Naive thymus-derived CD4-positive, alpha-beta T cell (primary cell): ENCODE measurements at places on chromosomes 3 and 15. TPM values are rescaled to one million over a fixed set of nuclear protein-coding genes. Genes with fewer than 3 reads are reported as not detected.

- no peaks in the 10 kb centered on the region for H3K27me3 ChIP-seq
- DNase-seq, result no peak
- no peak overlapping the region for H3K27ac ChIP-seq
Observed at GRCh38 chr3:123070510-123070909, 3.7 kb downstream of the PDIA5 start.

GRCh38 chr3:24487325-24488262, 7.1 kb downstream of the THRB start:
- no peaks in the 10 kb centered on the region for H3K4me1 ChIP-seq
- no peaks in the 10 kb centered on the region for H3K27me3 ChIP-seq
- no peak overlapping the region for H3K4me3 ChIP-seq
- DNase-seq, result no peak
- no peak overlapping the region for H3K27ac ChIP-seq

DNA sequence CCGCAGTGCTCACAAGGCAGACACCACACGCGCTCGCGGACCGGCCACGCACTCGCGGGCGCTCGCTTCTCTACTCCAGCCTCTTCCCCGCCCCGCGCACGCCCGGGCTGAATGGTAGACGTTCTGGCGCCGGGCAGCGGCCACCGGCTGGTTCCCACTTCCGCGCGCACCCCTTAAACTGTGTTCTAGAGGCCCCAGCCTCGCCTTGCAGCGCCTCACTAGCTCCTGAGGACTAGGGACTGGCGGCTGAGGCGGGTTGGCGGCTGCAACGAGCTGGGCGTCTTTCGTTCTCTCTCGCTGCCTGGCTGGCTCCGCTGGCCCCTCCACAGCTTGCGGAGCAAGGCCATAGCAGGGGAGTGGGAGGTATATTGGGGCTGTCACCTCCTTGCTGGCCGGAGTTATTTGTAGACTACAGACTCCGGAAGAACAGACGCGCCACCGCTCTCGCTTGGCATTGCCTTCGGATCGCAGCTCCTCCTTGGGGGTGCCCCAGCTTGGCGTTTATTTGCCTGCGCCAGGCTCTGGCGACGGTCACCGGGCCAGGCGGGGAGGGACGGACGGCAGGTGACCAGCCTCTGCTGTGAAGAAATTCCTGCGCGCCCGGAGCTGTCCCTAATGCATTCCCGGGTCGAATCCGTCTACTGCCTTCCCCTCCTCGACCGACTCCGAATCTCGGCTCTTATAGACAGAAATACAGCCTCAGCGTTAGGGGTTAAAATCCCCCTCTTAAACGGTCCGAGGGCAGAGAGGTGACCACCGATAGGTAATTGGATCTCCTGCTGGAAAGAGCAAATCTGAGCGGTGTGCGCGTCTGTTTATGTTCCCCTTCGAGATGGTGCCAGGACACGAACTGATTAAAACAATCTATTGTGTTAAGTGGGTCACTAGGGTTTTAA, 1.3 kb downstream of the GREM1 start:
- no peaks in the 10 kb centered on the region for H3K4me1 ChIP-seq
- H3K27ac ChIP-seq, result no peak overlapping the region
- peaks cover 4% of the 10 kb centered on the region for H3K27me3 ChIP-seq
- no peak overlapping the region for H3K4me3 ChIP-seq
- DNase-seq, result no peak
- H3K36me3 ChIP-seq, result no peaks in the 10 kb centered on the region

- H3K4me1 ChIP-seq, result peaks cover 19% of the 10 kb centered on the region
- H3K36me3 ChIP-seq, result peaks cover 19% of the 10 kb centered on the region
- no peak overlapping the region for H3K27ac ChIP-seq
- no peak for DNase-seq
Observed at GRCh38 chr3:128620268-128620691, 30.3 kb downstream of the RPN1 start.

DNA sequence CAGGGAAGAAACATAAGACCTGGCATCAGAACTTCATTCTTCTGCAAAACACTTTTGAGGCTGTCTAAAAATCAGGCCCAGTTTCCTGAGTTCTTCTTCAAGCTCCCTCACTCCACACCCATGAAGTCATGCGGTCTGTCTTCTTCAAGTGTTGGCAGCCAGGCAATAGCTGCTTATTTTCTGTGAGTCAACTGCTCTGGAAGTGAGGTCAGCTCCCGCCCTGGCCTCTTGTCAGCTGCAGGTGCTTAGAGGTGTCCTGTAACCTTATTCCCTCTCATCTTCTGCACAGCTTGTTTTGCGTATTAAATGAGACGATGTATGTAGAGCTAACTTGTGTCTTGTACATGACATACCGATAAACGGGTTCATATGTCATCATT, 226.1 kb downstream of the ADAMTS17 start:
- H3K4me3 ChIP-seq, result no peak overlapping the region
- no peak for DNase-seq
- H3K27me3 ChIP-seq, result no peaks in the 10 kb centered on the region
- no peaks in the 10 kb centered on the region for H3K36me3 ChIP-seq
- H3K27ac ChIP-seq, result no peak overlapping the region

- no peaks in the 10 kb centered on the region for H3K4me1 ChIP-seq
- H3K27me3 ChIP-seq, result no peaks in the 10 kb centered on the region
- no peaks in the 10 kb centered on the region for H3K36me3 ChIP-seq
- no peak overlapping the region for H3K4me3 ChIP-seq
Observed at GRCh38 chr3:169390271-169390670, 273.2 kb downstream of the MECOM start.

DNA sequence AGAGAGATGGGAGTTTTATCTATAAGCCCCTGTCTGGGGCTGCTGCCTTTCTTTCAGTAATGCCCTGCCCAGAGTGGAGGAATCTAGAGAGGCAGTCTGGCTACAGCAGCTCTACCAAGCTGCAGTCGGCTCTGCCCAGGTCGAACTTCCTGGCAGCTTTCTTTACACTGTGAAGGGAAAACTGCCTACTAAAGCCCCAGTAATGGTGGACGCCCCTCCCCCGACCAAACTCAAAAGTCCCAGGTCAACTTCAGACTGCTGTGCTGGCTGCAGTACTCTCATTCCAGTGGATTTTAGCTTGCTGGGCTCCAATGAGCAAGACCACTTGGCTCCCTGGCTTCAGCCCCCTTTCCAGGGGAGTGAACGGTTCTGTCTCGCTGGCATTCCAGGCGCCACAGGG, 65.9 kb upstream of the RARB start:
- no peak overlapping the region for H3K4me3 ChIP-seq
- no peak overlapping the region for H3K27ac ChIP-seq

DNA sequence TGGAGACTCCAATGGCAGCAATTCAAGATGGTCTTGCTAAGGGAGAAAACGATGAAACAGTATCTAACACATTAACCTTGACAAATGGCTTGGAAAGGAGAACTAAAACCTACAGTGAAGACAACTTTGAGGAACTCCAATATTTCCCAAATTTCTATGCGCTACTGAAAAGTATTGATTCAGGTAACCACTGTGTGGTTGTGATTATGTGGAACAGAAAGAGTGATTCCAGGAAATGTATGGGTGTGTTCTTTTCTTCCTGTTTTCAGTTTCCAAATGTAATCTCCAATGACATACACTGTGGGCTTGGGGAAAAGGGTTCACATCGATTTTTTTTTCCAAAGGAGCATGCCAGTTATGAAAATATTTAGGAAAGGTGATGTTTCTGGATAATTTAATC, 10.9 kb downstream of the SCG3 start:
- DNase-seq, result no peak
- H3K27ac ChIP-seq, result no peak overlapping the region
- H3K4me1 ChIP-seq, result no peaks in the 10 kb centered on the region

- H3K4me3 ChIP-seq, result no peak overlapping the region
- H3K27me3 ChIP-seq, result no peaks in the 10 kb centered on the region
Observed at GRCh38 chr3:105040026-105040622, 326.6 kb upstream of the ALCAM start.

DNA sequence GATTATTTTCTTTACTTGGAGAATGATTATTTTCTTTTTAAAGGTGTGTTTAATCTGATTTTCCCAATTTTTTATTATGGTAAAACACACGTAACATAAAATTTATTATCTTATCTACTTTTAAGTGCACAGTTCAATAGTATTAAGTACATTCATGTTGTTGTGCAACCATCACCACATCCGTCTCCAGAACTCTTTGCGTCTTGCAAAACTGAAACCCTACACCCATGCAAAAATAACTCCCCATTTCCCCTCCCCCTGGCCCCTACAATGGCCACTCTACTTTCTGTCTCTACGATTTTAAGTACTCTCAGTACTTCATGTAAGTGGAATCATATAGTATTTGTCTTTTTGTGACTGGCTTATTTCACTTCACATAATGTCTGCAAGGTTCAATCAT, 230.7 kb downstream of the SATB1 start:
- no peak for DNase-seq
- no peak overlapping the region for H3K27ac ChIP-seq
- no peaks in the 10 kb centered on the region for H3K4me1 ChIP-seq
- no peaks in the 10 kb centered on the region for H3K27me3 ChIP-seq
- no peak overlapping the region for H3K4me3 ChIP-seq
- H3K36me3 ChIP-seq, result no peaks in the 10 kb centered on the region

DNA sequence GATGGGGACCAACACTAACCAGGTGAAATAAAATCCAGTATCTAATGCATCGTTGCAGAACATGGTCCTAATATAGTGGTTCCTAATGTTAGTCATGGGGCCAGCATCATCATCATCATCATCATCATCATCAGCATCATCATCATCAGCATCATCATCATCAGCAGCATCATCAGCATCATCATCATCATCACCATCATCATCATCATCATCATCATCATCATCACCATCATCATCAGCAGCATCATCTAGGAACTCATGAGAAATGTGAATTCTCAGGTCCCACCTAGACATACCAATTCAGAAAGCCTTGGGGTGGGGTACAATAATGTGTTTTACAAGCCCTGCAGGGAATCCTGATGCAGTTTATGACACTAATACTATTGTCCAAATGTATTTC, 179.4 kb upstream of the LRRN1 start:
- H3K27me3 ChIP-seq, result no peaks in the 10 kb centered on the region
- no peak for DNase-seq
- H3K4me1 ChIP-seq, result no peaks in the 10 kb centered on the region
- no peak overlapping the region for H3K4me3 ChIP-seq
- no peak overlapping the region for H3K27ac ChIP-seq

DNA sequence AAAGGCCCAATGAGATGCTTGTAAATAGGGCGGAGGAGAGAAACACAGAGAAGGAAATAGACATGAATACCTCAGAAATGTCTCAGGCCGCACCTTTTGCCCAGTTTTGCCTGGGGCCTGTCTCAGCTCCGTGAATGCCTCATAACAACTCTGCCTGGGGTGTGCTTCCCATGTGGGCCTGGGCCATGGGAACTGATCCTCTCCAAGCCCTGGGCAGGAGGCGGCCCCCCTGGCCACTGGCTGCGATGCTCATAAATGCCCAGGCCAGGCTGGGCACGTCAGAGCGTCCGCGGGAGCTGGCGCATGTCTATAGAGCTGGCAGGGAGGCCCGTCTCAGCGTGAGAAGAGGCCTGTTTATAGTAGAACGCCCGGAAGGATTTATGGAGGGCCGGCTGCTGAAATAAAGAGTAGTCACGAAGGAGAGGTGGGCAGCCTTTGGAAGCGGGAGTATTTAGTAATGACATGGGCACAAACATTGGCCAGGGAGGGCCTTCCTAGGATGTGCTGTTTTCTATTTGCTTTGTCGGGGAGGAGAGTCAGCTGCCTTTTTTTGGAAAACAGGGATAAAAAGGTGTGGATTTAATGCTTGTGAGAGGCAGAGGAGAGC, 85.9 kb upstream of the IGF1R start:
- H3K27ac ChIP-seq, result no peak overlapping the region
- no peaks in the 10 kb centered on the region for H3K36me3 ChIP-seq
- no peaks in the 10 kb centered on the region for H3K27me3 ChIP-seq
- DNase-seq, result no peak
- no peak overlapping the region for H3K4me3 ChIP-seq
- H3K4me1 ChIP-seq, result no peaks in the 10 kb centered on the region

GPX1 gene
- 201 TPM for total RNA-seq

FGD5 gene
- not detected for total RNA-seq

PDZRN3 gene
- total RNA-seq, result not detected

TMEM115 gene
- 17.7 TPM for total RNA-seq
